Right kidney (tissue), 9 donors: ENCODE measurements at places on chromosomes 16 and 17.

GRCh38 chr17:76840443-76840767 lies 27.8 kb upstream of the MGAT5B start:
- DNase-seq, result peak; percentile 17

- no peak for DNase-seq
These were observed 10.1 kb upstream of the PCTP start for GRCh38 chr17:55740511-55741355.

- no peak for DNase-seq
These were observed 258 bp downstream of the PRKCB start for GRCh38 chr16:23836078-23836403.

GRCh38 chr17:13182854-13183253 lies 165.0 kb upstream of the ELAC2 start:
- DNase-seq, result no peak

- DNase-seq, result no peak
These were observed 6.7 kb downstream of the PRSS36 start for GRCh38 chr16:31143011-31143693.

DNA sequence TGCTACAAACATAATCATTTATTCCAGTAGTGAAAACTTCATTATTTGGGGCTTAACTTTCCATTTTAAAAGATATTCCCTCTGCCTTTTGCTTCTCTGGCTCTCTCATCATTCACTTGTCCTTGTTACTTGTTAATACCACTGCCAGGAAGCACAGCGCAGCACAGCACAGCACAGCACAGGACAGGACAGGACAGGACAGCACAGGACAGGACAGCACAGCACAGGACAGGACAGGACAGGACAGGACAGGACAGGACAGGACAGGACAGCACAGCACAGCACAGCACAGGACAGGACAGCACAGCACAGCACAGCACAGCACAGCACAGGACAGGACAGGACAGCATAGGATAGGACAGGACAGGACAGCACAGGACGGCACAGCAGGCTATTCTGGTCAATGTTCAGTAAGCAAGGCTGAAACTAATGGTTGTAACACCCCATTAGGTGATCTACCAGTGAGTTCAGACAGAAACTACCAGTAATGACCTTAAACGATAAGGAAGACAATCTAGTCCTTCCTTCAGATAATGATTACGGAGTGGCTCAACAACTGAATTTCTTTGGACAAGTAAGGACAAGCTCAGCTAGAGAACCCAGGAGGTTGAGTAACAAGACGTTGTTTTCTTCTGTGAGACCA lies 31.9 kb downstream of the COG1 start:
- DNase-seq, result no peak

- no peak for DNase-seq
These were observed 282.2 kb downstream of the MAP2K6 start for GRCh38 chr17:69696650-69697049.

DNA sequence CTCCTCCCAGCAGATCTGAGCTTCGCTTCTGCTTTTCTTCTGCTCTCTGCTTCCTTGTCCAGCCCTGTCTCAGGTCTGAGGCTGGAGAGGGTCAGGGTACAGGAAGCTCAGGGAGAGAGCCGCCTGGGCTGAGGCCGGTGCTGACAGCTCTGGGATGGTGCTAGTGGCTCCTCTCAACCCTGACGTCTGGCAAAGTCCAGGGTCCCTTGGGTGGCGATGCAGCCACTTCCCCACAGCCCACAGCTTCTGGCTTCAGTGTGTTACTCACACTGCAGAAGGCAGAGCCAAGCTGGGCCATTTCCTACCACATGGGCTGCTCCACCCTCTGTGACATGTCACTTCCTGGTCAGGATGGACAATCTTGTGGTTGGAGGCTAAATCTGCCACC lies at the start of gene CD300C:
Gene CD300C, minus strand, starts transcription at position 273 of the 388 bp plus-strand sequence. CDS start 333 bp downstream, outside the sequence.
- DNase-seq, result no peak

DNA sequence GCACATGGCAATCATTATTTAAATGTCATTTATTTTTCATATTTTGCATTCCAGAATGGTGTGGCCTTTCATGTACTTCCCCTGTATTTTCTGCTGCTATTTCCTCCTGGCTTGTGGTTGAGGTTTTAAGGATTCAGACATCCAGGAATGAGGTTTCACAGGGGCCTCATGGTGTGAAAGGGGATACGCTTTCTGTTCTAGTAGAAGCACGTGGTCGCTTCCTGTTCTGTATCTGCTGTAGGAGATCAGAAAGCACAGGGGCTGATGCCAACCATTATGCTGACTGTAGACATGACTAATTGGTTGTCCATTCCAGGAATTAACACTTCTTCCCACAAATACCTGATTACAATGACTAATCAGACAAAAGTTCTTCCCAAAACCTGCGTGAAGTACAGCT lies 405.9 kb downstream of the SHISA9 start:
- DNase-seq, result no peak

DNA sequence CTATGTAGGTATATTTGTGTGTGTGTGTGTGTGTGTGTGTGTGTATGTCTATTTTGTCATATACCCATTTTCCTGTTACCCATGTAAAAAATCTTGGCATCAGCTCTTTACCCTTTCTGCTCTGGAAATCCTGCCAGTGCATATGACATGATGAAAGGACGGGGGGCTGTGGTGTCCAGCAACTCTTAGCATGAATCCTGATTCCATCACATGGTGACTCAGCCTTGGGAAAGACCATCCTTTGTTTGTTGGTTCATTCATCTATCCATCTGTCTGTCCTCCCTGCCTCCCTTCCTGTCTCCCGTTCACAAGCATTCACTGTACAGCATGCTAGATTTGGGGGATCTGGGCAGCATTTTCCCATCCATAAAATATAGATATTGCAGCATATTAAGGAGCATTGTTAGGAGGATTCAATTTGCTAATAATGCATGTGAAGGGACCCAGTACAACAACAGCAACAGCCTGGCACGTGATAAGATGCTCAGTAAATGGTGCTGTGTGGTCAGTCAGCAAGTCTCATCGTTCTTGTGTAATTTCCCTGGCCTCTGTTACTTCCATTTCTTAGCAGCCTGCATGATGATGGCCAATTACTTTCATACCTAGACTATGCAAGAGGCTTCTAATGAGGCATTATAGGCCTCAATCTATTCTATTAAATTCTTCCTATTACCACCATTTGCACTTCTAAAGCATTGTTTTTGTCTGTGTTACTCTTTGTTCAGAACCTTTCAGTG lies 191.0 kb downstream of the PRKCA start:
- DNase-seq, result no peak

DNA sequence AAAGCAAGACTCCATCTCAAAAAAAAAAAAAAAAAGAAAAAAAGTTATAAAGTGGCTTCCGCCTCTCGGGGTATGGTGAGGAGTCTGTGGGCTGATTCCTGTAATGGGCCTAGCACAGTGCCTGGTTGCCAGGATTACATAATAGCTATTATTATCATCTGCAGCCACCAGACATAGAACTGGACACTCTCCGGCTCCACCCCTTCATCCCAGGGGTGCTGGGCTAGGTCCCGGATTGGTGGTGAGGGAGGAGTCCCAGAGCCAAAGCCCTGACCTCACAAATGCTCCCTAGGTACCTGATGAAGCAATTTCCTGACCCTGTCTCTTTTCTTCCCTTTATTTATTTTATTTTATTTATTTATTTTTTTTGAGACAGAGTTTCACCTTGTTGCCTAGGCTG lies 11.6 kb upstream of the ADGRG1 start:
- DNase-seq, result no peak

DNA sequence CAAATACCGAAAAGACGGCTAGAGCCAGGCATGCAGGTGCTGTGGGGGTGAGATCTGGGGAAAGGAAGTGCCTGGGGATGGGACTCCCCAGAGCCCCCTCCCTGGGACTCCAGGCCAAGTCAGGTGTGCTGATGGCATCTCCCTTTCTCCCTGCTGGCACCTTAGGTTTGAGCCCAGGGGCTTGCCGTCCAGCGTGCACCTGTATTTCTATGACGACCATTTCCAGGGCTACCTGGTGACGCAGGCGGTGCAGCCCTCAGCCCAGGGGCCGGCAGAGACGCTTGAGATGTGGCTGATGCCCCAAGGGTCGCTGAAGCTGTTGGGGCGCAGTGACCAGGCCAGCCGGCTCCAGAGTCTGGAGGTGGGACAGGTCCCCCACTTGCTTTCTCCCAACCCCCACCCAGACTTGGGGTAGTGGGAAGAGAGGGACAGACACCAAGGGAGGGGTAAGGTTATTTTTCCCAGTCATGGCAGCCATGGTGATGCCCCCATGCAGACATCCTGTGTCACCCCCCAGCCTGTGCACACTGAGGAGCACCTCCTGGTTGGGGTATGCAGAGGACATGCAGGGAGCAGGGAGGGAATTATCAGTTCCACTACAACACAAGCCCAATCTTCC lies 11.1 kb downstream of the XYLT2 start:
- no peak for DNase-seq

DNA sequence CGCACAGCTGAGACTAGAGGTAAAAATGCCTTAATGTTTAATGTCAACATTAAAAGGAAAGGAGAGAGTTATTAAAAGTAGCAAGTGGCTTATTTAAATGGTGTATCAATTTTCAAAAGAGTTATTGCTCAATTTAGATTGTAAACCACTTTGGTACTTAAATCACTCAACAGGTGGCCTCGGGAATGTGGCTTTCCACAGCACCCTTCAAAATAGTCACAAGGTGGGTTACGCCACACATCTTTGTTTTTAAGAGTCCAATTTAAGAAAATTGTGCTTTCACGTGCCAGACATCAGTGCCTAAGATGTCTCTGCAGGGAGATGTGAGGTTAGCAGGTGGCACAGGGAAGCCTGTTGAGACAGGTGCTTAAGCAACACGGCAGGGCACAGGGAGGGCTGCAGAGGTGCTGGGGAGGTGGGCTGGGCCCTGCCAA lies 27.5 kb upstream of the ADCY7 start:
- DNase-seq, result no peak

DNA sequence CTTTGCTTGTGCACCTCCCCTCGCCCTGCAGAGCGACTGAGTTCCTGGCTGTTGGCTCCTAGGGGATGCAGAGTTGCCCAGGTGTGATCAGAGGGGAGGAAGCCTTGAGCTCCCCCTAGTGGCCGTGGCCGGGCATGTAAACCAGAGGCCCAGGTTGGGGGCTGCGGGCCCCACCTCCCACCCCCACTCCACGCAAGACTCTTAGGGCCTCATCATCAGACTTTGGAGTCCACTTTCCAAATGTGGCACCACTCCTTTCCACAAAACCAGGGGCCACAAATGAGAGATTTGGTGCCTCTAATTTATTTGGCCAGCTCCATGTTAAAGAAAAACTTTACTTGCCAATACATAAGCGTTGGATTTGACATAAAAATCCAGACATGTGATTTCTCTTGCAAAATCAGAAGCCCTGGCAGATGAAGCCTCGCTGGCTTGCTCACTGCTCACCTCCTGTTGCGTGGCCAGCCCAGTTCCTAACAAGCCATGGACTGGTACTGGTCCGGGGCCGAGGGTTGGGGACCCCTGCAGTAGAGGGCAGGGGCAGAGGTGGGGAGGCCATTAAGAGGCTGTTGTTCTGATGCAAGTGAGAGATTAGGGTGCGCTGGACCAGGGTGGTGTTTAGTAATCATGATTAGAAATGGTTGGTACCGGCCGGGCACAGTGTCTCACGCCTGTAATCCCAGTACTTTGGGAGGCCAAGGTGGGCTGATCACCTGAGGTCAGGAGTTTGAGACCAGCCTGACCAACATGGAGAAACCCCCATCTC lies 28.7 kb upstream of the GAS7 start:
- peak; percentile 22 for DNase-seq

DNA sequence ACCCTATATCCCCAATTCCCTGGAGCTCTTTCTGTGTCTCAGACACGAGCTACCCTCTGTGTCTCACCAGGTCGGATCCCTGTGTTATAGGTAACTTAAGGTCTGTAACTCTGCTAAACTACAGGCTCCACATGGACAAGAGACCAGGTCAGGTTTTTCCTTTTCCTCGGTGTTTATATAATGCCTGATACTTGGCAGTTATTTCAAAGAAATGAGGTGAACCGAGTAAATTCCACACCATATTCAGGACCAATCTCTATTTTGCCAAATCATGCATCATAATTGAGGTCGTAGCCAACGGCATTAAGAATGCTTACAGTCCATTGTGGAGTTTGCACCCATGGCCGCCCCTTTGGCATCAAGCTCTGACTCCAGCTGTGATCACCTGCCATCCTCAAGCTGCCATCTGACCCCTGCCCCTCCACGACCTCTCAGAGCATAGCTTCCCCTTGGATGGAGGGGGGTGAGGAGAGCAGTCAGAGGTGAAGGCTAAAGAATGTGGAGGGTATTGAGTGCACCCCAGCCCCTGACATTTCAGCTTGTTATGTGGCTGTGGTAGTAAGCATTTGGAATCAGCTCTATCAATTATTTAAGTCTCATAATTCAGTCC lies 434.7 kb upstream of the RBFOX1 start:
- DNase-seq, result no peak

- peak; percentile 33 for DNase-seq
These were observed 30.2 kb downstream of the MSI2 start for GRCh38 chr17:57286399-57287105.

DNA sequence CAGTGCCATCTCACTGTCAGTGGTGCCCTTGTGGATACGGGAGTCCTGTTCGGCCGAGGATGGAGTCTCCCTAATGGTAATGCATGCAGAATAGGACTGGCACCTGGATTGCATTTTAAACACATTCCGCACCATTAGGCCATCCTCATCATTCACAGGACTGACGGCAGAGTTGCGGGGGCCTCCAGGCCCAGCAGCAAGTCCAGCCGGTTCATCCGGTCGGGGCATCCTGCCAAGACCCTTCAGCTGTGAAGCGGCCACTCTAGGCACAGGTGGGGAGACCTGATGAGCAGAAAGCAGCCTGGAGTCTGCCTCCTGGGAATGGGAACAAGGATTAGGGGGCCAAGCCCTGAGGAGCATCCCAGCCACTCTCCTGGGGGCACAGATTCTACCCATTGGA lies 90.3 kb upstream of the XYLT1 start:
- DNase-seq, result no peak

- DNase-seq, result no peak
These were observed 32.6 kb upstream of the RGS9 start for GRCh38 chr17:65104541-65104940.

GRCh38 chr16:3672571-3673041 lies 18.1 kb downstream of the DNASE1 start:
- DNase-seq, result no peak

DNA sequence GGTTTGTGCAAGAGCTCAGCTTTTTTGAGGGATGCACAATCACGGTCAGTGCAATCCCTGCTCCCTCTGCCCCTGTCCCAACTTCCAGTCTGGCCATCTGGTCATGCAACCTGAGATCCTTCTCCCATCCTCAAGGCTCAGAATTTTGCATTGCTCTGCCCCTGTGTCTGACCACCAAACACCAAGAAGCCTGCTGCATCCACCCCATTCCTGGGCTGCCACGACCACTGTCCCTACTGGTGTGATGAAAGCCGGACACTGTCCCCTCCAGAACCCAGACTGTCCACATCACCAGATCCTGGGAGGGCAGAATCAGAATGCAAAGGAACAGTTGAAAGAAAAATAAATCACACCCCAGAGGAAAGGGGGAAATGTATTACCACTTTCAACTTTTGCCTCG lies 231.0 kb downstream of the C16orf78 start:
- DNase-seq, result no peak

- no peak for DNase-seq
These were observed 47.7 kb upstream of the ZNF469 start for GRCh38 chr16:88334778-88335720.

- no peak for DNase-seq
These were observed 22.8 kb downstream of the BAHCC1 start for GRCh38 chr17:81417879-81418709.
